ENCODE measurements at places on chromosomes 2 and 18. TPM values are rescaled to one million over a fixed set of nuclear protein-coding genes. Genes with fewer than 3 reads are reported as not detected.

DNA sequence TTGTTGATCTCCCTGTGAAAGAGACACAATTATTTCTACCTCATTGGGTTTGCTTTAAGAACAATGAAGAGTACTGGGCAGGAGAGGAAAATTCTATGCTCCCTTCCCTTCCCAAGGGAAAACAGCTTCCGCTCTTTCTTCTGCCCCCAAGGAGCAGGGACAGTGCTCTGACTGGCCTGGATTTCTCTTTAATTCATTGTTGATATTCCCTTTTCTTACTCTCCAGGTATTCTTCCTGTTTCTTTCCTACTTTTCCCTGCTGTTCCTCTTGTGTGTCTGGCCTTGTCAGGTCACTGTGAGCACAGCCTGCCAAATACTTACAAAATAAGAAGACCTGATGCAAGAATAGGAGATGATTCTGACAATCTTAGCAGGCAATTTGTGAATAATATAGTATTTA, 49.6 kb upstream of the SPAG16 start:
- DNase-seq, result peak; percentile 5

GRCh38 chr18:62850619-62851306, 135.4 kb downstream of the PHLPP1 start:
- no peak for DNase-seq

GRCh38 chr2:237859082-237859433, 365 bp upstream of the RAMP1 start:
- no peak for DNase-seq

GRCh38 chr2:138016351-138017087, 52.2 kb downstream of the HNMT start:
- no peak for DNase-seq

DNA sequence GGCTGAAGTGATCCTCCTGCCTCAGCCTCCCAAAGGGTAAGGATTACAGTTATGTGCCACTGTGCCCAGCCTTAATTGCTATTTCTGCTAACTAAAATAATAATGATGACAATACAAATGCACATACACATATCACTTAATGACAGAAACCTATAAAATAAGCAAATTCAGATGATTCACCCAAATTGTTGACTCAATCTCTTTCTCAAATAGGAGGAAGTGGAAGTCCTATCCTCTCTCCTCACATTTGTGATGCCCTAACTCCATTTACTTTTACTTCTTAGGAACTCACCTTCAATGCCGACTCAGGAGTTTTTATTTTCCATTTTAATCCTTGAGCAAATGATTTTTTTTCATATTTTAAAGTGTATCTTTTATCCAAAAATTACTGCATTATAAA, 24.5 kb upstream of the RAPH1 start:
- DNase-seq, result no peak

Gene ARHGAP15
- total RNA-seq, result not detected

GRCh38 chr2:232117413-232117812, 155.9 kb downstream of the DIS3L2 start:
- no peak for DNase-seq

GRCh38 chr18:48136827-48137373, 206.4 kb upstream of the SMAD2 start:
- DNase-seq, result peak; percentile 27

- DNase-seq, result no peak
These were observed 3.5 kb upstream of the KLHL29 start for GRCh38 chr2:23381485-23381884.

- no peak for DNase-seq
These were observed 249.4 kb downstream of the HDAC4 start for GRCh38 chr2:239151201-239152131.

Gene BOLL
- not detected for total RNA-seq

DNA sequence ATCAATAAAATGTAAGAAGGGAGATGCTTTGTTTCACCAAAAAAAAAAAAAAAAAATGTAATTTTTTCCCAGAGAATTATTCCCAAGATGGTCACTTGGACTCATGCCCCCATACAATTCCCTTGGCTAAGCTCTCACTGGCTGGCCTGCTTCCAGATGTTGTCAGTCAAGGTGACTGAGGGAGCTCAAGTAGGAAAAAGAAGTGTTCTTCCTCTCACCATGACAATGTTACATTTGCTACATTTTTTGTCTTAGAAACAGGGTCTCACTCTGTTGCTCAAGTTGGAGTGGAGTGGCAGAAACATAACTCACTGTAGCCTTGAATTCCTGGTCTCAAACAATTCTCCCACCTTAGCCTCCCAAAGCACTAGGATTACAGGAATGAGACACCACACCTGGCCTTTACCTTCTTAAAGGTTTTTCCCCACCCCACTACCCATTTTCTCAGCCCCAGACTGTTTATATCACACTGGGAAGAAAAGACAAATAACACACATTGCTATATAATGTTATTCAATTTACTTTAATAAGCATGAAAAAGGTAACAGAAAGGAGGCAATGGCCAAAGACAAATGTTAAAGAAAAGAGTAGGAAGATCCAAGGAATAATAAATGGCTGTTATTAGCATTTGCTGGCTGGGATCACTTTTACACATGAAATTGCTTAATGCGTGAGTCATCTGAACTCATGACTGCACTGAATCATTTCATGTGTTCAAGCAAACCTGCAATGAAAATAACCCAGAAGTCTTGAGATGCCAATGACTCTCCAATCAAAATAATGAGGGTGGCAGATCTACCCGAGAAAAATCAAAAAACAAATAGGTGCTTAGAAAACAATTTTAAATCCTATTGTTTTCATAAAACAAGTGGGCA, 45.2 kb downstream of the ACVR1 start:
- no peak for DNase-seq

Gene GALR1
- not detected for total RNA-seq

Gene MSTN
- 0.13 TPM for total RNA-seq

DNA sequence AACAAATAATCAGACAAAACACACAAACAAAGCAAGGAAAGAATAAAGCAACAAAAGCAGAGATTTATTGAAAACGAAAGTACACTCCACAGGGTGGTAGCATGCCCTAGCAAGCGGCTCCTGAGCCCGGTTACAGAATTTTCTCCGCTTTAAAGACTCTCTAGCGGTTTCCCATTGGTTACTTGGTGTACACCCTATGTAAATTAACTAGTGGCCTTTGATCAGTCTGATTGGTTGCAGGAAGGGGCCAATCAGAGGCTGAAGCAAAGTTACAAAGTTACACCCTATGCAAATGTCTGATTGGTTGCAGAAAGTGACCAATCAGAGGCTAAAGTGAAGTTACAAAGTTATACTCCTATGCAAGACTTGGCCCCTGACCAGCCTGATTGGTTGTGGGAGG, 242.9 kb downstream of the LDLRAD4 start:
- DNase-seq, result no peak

Gene MRO
- 0.23 TPM for total RNA-seq

Gene PSTPIP2
- 7.8 TPM for total RNA-seq

DNA sequence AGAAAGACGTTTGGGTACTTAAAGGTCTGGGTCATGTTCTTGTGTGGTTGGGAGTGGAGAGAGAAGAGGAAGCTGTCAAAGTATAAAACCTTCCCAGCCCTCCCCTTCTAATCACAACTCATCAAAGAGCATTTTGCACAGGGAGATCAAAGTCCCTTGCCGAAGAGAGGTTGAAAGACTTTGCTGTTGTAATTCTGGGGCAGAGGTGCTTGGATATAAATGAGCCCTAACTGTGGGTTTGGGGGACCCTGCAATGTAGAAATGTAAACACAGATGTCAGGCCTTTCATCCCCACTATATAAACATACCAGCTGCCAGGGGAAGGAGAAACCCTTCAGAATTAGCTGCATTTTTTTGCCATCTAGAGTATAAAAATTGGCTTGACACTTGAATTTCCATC, 182.1 kb downstream of the ETAA1 start:
- DNase-seq, result no peak

Gene VWC2L
- total RNA-seq, result not detected

GRCh38 chr2:7740114-7740513, 822.9 kb downstream of the RNF144A start:
- no peak for DNase-seq

GRCh38 chr2:30277582-30277981, 46.2 kb downstream of the LBH start:
- no peak for DNase-seq

GRCh38 chr18:68848242-68848641, 50.4 kb downstream of the CCDC102B start:
- no peak for DNase-seq

- DNase-seq, result no peak
These were observed 136.8 kb downstream of the ALPK2 start for GRCh38 chr18:58491773-58492752.

GRCh38 chr18:44979748-44980147, 299.1 kb downstream of the SETBP1 start:
- no peak for DNase-seq

- DNase-seq, result no peak
These were observed 178.1 kb upstream of the PIEZO2 start for GRCh38 chr18:11327391-11328009.

Gene RBM43
- 5.7 TPM for total RNA-seq

Gene FIGN
- total RNA-seq, result 14.0 TPM

DNA sequence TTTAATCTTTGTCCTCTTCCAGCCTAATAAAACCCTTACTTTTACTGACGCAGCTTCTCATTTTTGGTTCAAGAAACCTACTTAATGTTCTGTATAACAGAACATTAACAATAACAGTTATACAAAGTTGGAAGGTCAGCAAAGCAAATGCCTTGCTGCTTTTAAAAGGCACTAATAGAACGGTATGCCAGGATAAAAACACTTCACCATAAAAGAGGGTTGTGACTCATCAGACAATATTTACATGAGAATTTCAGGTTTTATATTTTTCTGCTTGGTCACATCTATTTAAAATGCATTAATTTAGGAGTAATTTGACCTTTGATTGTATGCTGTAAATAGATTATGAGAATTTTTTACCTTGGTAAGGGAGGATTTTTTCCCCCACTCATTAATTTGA, 3.0 kb downstream of the KLHL41 start:
- no peak for DNase-seq

DNA sequence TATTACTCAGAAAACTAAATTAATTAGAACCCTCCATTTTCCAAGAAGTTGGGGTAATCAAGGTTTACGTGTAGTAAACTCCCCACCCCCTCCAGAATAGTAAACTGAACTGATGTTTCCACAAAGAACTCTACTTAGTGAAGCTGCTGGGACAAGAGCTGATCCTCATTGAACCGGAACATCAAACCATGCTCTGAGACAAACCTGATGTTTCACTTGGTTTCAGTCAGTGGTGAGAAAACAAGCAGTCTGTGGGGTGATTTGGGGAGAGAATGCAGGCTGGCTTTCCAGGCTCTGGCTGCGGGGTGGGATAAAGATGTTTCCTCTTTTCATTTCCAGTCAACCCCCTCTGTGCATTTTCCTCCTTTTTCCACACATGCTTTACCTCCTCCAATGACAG, 38.2 kb downstream of the CELF4 start:
- no peak for DNase-seq

GRCh38 chr18:75350512-75350839, 77.0 kb downstream of the SMIM21 start:
- DNase-seq, result no peak

DNA sequence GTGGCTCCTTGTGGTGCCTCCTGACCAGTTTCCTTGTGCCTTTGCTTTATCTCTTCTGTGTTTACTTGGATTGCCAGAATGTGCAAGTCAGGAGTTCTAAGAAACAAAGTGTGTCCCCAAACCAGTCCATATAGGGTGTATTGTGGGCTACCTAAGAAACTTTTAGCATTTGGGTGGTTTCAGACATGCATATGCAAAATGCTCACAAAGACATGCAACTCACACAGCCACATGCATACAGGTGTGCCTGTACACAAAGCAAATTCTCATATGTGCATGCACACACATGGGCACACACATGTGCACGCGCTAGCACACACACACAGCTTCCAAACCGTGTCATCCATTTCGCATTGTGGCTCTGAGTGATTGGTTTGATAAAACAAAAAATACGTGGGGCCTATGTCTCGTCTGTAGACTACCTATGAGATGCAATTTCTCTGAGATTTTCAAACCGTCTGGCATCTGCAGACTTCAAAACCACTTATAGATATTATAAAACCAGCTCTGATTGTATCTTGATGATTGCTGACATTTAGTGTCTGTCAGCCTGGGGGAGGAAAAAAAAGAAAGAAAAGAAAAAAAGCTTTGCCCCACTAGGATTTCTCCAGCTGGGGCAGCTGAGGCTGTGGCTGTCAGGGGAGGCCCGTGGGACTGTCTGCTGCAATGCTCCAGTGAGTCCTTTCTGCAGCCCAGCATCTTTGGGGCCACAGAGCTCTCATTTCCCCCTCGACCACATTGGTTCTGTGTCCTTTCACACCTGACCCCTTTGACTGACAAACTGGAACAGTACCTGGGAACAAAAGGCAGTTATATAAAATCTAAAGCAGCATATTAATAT, 556.1 kb downstream of the CMPK2 start:
- no peak for DNase-seq

- DNase-seq, result no peak
These were observed 25.9 kb downstream of the NRP2 start for GRCh38 chr2:205708231-205708631.

DNA sequence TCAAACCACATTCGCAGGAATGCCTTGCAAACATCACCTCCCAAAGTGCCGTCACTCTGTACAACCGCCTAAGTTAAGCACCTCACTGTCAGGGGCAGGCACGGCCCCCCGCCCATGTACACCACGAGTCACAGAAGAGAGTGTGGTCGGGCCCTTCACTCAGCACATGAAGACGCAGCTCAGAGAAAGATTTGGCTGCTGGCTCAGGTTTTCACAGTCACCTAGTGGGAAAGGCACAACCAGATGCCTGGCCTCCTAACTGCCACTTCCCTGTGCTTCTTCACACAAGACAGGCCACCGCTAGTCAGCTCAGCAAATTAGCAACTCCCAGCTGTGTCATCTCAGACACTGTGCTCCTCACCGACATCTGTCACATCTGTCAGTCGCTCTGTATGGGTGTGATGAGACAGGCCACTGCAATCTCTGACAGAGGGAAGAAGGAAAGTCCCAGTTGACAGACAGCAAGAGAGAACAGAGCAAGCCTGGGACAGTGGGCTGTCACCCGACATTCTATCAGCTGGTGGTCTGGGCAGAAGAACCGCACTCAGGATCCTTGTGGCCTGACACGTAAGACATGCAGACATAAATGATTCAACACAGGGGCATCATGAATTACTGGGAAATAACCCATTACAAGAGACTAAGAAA, 60.8 kb downstream of the CRACDL start:
- DNase-seq, result no peak

GRCh38 chr2:209960045-209960444, 42.4 kb upstream of the RPE start:
- no peak for DNase-seq

Gene MALL
- 2.6 TPM for total RNA-seq
